DND-41 (cell line): ENCODE measurements at places on chromosomes 6 and 20.

- no peak for DNase-seq
Measured at GRCh38 chr6:33950891-33951889, 147.4 kb upstream of the MLN start.

DNA sequence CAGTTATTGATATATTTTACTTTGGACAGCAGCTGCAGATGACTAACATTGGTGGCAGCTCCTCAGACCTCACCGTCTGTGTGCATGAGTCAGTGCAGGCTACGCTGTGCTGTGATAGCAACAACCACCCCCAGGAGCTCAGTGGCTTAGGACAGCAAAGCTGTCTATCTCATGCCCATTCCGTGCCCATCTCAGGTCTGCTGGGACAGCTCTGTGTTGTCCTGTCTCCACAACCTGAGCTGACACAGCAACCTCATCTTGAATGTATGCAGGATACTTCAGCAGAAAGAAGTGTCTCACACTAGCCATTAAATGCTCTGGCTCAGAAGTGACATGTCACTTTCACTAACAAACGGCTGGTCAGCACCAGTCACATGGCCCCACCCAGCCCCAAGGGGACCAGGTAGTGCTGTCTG lies 47.7 kb downstream of the BANF2 start:
- no peak for DNase-seq

GRCh38 chr20:32731882-32732266 lies 11.4 kb downstream of the COMMD7 start:
- DNase-seq = no peak

DNA sequence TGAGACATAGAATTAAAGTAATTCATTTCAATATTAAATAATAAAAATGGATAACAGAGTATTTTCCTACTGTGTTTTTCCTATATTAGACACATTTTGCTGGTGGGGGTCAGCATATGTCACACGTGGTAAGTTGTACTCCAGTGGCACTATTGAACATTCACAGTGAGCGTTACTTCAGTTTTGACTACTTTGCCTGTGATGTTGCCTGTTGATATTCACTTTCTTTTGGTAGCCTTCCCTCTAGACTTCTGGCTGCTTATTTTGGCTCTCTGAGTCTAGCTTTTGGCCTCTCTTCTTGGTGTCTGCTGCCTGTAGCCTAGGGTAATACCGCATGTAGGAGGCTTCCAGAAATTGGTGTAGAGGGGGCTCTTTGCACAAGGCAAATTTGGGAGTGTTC lies 64.4 kb upstream of the TFB1M start:
- DNase-seq = no peak

- DNase-seq = no peak
Measured at GRCh38 chr20:32767418-32768198, 5.4 kb downstream of the DNMT3B start.

GRCh38 chr6:28976677-28977076 lies 28.4 kb downstream of the ZNF311 start:
- no peak for DNase-seq

DNA sequence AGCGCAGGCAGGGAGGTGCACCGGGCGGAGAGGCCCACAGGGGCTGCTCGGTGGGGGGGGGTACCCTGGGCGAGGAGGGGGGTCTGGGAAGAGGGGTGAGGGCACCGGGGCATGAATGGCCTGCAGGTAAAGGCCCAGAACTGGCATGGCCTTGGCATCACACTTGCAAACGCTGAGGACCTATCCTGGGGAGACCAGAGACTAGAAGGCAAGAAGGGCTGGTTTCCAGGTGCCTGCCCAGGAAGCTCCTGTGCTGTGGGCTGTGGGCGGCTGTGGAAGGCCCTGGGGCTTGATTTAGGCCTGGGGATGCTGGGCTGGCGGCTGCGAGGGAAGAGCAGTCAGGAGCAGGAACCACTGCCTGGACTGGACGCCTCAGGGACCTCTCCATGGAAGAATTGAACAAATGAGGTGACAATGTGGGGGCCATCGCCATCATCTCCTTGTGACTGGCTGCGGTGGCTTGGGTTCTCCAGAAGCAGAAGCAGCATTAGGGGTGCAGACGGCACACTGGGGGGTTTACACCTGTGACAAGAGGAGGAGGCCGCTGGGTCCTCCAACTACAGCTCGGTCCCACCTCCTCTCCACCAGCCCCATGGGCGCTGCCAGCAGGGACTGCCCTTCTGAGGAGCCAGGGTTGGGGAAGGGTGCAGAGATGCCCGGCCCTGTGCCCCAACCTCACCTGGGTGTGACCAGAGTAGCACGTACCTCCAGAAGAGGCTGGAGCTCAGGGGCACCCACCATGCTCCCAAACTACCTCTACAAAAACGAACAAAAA lies 32.1 kb upstream of the IRF4 start:
- DNase-seq = no peak

DNA sequence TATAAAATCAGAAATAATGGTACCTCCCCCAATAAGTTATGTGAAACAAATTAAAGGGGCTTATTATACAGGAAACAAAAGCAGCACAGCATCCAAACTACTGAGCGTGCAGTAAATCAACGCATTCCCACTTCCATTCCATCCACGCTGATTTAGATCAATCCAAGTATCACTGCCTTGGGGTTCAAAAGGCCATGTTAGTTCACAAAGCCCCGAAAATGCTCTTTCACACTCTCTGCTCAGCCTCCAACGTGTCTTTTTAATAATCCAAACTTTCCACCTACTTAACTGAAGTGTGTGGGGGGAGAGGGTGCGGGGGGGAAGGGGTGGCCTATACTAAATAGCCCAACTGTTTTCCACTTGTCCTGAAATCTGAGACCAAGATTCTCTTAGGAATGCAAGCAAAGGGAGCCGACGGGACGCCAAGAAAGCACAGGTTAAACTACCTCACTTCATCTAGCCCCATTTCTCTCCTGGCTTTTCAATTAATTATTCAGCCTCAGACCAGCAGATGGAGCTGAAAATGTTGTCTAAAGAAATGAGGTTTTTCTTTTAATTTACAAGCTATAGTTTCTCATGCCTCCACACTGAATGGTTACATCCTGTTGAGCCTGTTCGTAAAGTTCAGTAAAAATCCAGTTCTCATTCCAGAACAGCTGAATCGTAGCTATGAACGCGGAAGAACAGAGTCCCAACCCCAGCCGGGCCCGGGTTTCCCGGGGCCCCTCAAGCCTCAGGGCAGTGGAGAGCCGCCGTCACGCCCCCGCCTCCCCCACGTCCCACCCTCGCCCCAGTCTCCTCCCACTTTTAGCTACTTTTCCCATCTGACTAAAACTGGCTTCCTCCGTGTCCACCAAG lies 1.0 kb upstream of the NXT1 start:
- DNase-seq = peak; percentile 88

DNA sequence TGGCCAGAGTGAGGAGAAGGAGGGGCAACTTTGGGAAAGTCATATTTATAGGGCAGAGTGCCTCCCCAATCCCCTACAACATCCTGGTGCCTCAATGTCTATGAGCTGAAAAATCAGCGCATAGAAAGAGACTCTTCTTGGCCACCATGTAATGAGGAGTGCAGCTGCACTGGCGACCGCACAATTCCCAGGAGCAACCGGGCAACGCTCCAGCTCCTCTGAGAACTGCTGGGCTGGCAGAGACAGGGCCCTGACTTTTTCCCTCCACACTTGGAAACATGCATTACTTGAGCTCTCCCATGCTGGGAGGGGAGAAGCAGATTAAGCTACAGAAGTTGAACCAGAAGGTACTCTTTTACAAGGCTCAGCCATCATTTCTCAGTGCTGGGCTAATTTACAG lies 31.4 kb upstream of the MARCKS start:
- DNase-seq = no peak

DNA sequence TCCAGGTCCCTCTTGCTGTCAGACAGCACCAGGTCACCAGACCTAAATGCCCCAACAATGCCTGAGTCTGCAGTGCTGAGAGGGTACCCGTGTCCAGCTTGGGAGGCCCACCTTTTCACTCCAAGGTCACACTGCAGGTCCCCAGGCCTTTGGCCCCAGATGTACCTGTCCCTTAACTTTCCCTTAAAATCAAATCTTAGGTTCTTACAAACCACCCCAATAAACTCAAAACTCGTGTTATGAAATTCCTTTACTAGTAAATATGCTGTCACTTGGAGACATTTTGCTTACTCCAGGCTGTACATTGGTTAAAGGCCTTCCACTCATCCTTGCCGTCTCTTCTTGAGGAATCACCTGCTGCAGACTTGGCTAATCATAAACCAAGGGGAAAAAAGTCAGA lies 165.7 kb upstream of the RREB1 start:
- no peak for DNase-seq

- no peak for DNase-seq
Measured at GRCh38 chr6:33315793-33316602, 1.5 kb downstream of the ZBTB22 start.

- DNase-seq = no peak
Measured at GRCh38 chr6:156807795-156808194, 30.6 kb downstream of the ARID1B start.

DNA sequence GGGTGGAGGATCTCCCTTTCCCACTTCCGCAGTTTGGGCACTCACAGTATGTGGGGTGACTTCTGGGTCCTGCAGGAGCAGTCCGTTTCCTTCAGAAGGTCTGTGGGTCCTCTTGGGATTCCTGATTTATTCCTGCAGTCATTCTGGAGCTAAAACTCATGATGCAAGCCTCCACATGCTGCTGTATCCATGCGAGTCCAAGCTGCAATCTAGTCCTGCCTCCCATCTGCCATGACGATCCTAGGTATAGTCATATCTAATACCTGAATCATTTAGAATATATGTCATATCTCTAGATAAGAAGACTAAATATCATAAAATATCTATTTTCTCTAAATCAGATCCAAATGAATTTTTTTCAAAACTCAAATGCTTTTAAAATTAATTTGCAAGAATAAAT lies 103.4 kb upstream of the AHI1 start:
- no peak for DNase-seq

DNA sequence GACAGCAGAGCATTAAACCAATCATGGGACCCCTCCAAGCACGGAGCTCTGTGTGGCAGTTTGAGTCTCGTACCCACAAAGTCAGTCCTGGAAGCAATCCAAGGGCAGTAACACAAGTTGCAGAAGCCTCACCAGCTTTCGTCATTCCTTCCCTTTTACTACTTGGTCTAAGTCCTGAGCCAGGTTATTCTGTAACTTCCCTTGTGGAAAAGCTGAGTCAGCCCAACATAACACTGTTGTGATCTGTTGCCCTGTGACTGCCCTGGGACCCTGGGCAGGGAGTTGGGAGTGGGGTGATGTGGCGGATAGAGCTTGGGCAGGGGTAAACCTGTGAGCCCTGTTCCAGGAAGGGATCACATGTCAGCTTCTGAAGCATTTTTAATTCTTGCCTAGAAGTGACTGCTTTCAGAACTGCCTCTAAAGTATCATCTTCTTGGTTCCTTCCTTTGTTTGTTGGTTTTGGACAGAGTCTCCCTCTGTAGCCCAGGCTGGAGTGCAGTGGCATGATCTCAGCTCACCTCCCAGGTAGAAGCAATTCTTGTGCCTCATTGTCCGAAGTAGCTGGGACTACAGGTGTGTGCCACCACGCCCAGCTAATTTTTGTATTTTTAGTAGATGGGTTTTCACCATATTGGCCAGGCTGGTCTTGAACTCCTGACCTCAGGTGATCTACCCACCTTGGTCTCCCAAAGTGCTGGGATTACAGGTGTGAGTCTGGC lies 183.7 kb upstream of the JAG1 start:
- no peak for DNase-seq

GRCh38 chr20:13525225-13525940 lies 113.3 kb downstream of the TASP1 start:
- no peak for DNase-seq

- no peak for DNase-seq
Measured at GRCh38 chr6:149423964-149424440, 23.9 kb downstream of the SUMO4 start.

- no peak for DNase-seq
Measured at GRCh38 chr6:140956571-140957369, 1176.0 kb upstream of the GJE1 start.

GRCh38 chr20:42281801-42282200 lies 663.6 kb upstream of the CHD6 start:
- no peak for DNase-seq

DNA sequence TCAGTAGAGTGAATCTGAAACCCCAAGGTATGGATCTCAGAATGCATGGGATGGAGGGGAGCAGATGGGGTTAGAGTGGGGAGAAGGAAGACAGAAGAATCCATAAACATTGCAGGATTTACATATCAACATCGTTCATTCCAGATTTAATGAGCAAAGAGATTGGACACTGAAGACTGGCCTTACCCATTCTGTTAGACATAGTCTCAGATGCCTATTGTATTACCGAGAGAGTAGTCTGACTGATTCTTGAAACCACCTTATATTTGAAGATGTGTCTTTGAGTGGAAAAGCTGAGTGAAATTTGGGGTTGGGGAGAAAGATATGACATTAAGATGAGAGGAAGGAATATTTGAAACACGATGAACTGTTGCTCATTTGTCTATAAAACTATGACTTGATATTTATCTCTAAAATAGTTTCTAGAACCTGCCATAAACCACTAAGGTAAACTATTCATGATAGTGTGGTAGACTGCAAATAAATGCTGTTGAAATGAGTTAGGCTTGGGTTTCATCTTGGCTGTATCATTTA lies 5.7 kb downstream of the HLA-DRA start:
- DNase-seq = no peak

DNA sequence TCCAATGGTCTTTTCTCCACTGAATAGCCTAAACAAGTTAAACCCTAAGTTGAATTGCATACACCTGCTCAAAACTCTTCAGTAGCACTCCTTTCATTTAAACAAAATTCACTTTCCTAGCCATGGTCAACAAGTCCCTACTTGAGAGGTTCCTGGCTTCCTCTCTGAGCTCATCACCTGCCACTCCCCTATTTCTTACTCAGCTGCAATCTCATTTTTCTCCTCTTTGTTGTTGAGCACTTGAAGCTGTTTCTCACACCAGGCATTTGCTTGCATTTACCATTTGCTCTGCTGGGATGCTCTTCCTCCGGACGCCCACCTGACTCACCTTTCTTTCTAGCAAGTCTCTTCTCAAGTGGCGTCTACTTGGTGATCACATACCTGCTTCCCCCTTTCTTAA lies 38.5 kb downstream of the EDN1 start:
- no peak for DNase-seq

GRCh38 chr6:84362193-84362821 lies 134.9 kb upstream of the CEP162 start:
- no peak for DNase-seq
